Bronchial epithelial cell (primary cell): ENCODE measurements at places on chromosomes 7 and 10.

GRCh38 chr10:116444527-116445142 lies 17.0 kb downstream of the PNLIPRP3 start:
- peak; percentile 39 for DNase-seq

GRCh38 chr10:14146025-14146424 lies 184.7 kb downstream of the FRMD4A start:
- peak; percentile 9 for DNase-seq

DNA sequence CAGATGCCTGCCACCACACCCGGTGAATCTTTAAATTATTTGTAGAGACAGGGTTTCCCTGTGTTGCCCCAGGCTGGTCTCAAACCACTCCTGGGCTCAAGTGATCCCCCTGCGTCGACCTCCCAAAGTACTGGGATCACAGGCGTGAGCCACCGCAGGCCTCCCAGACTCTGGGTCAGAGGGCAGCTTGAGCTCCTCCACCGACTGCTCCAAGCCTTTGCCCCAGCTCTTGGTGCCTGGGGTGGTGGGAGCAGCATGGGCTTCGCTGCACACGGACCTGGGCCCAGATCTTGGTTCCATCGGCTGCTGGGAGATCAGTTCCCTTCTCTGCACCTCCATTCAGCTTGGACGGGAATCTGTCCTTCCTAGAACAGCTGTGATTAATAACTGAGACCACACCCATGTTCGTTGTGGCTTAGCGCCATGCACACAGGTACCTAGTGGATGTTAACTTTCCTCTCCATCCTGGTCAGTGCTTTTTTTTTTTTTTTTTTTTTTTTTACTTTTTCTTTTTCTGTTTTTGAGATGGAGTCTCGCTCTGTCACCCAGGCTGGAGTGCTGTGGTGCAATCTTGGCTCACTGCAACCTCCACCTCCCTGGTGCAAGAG lies 125.3 kb downstream of the CUX1 start:
- peak; percentile 60 for DNase-seq

GRCh38 chr7:112120696-112121217 lies 85.4 kb downstream of the DOCK4 start:
- no peak for DNase-seq

- DNase-seq: no peak
Observed at GRCh38 chr10:125010362-125010761, 68.4 kb downstream of the ZRANB1 start.

GRCh38 chr7:105353752-105354328 lies 34.9 kb downstream of the SRPK2 start:
- DNase-seq: no peak

DNA sequence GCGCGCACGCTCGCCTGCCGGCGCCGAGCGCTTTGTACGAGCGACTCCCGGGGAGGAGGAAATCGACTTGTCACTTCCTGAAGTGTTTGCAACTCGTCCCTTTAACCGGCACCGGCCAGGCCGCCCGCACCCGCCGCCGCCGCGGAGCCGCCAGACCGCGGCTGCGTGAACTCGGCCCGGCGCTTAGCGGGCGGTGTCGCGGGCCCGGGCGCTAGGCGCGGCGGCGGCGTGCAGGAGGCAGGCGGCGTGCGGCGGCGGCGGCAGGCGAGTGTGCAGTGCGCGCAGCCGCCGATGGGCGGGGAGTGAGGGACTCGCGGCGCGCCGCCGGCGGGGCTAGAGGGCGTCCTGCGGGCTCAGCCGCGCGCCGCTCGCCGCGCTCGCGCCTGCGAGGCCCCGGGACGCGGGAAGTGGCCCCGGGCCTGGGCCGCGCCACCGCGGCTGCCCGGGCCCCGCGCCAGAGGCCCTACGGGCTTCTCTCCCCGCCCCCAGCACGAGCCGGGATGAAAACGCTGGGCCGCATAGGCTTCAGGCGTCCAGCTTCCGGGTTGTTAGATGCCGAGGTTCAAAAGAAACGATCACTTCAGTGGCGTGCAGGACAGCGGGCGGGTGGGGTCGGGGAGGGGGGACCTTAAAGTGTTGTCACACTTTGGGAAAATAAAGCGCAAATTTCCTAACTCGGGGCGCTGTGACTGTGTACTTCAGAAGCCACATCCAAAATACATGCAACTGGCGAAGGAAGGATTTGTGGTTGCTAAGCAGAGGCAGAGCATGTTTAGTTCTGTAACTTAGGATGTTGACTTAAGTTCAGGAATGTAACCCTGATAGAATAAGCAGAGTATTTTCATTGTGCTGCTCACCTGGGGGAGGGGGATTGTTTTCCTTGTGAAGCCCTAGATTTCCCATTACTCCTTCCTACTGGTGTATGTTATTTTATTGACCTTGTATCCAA lies at the start of gene FAM53B:
Gene FAM53B, minus strand, starts transcription at position 277 of the 949 bp plus-strand sequence. CDS start 37,665 bp downstream, outside the sequence.
- DNase-seq: peak; percentile 81

DNA sequence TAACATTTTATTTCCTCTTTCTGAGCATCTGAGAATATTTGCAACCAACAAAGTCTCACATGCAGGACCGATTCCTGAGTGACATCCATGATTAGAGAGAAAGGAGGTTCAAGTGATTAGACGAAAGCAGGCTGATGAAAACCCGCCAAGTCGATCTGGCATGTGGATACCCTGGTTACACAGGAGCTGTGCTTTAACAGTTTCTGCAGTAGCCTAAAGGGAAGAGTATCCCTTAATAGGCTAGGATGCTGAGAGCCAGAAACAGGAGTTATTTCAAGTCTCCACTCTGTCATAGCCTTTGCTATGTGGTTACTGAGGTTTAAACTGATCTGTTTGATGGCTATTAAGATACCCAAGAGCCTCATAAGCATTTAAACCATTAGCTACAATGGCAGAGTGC lies 82.5 kb downstream of the PRKCQ start:
- no peak for DNase-seq

DNA sequence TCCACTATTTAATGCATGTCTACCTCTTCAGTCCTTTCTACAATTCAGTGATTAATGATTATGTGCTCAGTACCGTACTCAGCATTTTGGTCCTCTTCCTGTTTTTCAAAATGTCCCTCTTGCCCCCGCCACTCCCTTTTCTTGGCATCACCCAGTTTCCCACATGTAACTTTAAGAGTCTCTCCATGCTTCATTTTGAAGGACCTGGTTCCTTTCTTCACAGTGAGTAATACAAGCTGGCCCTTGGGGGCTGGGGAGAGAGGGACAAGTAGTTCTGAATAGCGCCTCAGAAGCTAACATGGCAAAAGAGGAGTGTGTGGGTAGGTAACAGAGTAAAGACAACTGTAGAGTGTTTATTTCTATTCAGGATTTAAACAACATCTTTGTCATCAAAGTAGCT lies 34.6 kb upstream of the SLIT1 start:
- DNase-seq: no peak

- no peak for DNase-seq
Observed at GRCh38 chr10:14250496-14251076, 80.1 kb downstream of the FRMD4A start.

GRCh38 chr7:70356085-70356786 lies 758.0 kb downstream of the AUTS2 start:
- no peak for DNase-seq

GRCh38 chr7:138903859-138904435 lies 77.2 kb downstream of the KIAA1549 start:
- no peak for DNase-seq

DNA sequence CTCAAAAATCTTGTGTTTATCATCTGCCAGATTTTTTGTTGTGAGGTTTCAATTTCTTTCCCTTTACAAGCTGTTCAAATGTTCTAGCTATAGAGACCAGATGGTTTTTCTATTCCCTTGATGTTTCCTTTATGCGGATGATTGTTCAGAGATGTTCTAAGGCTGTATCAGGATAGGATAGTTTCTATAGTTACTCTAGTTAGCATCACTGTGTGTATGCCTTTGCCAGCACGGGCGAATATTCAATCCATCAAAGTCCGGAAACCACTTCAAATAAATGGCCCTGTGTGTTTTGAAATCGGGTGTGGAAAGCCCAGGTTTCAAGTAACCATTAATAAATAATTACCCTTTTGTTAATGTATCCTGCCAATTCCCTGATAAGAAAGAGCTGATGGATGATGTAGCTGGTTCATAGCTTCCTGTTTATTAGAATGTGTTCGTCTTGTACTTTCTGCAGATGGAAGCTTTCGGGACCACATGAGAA lies 149.8 kb upstream of the PRKCQ start:
- DNase-seq: no peak

GRCh38 chr10:53864846-53865245 lies 936.2 kb downstream of the PCDH15 start:
- DNase-seq: no peak

DNA sequence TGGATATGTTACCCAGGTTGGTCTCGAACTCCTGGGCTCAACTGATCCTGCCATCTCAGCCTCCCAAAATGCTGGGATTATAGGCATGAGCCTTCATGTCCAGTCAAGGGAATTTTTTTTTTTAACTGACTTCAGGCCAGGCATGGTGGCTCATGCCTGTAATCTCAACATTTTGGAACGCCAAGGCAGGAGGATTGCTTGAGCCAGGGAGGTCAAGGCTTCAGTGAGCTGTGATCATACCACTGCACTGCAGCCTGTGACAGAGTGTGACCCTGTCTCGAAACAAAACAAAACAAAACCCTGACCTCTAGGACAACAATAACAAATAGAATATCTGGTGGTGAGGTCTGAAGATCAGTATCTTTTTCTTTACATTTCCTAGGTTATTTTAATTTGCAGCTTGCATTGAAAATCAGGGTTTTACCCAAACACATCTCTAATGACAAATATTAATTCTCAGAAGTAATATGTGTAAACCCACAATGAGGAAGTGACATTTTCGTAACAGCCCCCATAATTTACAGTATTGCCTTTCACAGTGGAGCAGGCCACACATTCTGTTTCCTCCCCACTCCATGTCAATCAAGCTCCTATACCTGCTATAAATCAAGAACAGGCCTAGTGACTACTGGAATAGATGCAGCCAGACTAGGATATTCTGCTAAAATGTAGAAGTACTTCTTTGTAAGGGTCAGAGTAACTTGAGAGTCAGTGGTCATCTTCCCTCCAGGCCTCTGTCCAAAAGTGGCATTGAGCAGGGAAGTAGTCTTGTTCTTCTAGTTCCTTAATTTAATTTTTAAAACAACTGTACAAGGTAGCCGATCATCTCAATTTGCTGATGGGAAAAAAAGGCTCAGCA lies 43.3 kb upstream of the ECHDC3 start:
- no peak for DNase-seq

- no peak for DNase-seq
Observed at GRCh38 chr7:138816650-138817049, 18.7 kb upstream of the ATP6V0A4 start.

GRCh38 chr10:3761021-3761686 lies 23.9 kb downstream of the KLF6 start:
- no peak for DNase-seq

DNA sequence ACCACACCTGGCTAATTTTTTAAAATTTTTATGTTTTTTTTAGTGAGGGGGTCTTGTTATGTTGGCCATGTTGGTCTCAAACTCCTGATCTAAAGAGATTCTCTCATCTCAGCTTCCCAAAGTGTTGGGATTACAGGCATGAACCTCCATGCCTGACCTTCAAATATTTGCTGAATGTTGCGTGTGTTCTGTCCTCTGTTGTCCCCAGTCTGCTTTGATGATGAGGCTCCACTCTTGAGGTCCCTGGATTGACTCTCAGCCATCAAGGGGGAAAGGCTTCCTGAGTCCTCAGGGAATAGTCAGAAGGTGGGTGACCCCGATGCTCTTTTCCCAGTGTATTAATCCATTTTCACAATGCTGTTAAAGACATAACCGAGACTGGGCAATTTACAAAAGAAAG lies 26.0 kb downstream of the LYZL2 start:
- DNase-seq: no peak

DNA sequence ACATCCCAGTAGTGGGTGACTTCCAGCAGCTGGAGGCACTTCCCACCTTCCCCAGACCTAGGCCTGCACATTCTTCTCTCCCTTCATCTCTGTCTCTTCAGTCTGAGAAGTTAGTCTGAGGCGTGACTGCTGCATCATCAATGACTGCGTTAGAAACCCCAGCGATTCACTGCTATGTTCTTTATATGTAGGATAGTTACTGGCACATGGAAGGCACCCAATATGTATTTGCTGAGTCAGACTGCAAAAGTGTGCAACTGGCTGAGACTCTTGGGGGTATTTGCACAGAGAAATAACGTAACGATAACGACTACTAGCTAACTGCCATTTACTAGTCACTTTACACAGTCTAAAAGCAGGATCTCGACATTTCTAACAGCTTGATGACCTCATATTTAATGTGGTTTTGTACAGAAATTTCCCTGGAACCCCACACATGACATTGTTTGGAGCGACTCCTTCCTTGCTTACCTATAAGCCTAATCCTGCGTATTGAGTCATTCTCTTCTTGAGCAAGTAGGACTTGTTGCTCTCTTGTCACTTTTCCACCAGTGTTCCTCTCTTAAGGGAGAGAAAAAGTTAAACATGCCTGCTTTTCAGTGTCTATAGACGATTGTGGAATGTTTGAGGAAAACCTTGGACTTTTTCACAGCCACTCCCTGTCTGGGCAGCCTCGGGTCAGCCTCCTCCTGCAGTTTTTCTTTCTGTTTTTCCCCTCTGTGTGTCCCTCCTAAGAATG lies 45.5 kb downstream of the THNSL1 start:
- DNase-seq: peak; percentile 90

DNA sequence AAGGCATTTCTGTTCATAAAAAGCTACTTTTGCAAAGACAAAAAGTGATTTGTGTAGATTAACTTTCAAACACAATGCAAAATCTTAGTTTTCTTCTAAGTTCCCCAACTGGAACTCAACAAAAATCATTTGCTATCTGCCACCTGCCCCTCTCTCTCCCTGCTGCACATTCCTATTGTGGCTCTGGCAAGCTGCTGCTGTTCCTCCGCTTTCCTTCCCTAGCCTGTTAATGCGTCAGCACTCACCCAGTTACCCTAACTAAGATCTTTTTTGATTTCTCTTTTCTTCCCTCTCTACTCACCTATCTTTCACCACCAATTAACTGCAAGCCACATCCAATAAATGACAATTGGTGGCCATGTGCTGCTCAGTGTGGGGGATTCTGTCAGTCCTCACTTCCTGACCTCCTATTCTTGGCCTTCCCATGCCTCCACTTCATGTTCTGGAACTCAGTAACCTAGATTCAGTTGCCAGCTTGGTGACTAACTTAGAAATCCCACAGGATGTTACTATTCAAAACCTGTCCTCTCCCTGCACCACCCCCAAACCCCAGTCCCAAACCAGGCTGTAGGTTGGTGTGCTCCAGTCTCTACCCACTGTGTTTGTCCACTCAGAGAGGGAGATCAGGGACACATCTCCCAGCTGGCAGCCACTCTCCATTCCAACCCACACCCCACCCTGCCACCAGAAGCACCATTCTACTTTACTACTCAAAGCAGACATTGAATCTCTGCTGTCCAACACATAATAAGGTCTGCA lies 140.2 kb upstream of the CTTNBP2 start:
- DNase-seq: no peak

DNA sequence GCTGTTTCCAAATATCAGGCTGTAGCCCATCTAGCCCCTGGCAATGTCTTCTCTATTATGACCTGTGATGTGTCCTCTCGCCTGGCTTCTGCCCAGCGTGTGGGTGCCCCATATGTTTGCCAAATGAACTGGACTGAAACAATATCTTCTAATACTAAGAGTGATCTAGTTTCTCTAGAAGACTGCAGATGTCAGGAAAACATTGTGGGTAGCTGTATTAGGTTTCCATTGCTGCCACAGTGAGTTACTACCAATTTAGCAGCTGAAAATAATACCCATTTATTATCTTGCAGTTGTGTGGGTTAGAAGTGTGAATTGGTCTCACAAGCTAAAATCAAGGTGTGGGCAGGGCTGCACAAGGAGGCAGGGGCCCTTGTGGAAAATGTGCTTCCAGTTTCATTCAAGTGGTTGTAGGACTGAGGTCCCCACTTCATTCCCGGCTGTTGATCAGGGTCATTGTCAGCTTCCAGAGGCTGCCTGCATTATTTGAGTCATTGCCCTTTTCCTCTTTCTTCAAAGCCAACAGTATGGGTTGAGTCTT lies 202.8 kb upstream of the BMPER start:
- DNase-seq: no peak
